ENCODE measurements at places on chromosomes 7 and 10.

- DNase-seq, result no peak
Observed at GRCh38 chr10:44424957-44425356, 40.1 kb upstream of the CXCL12 start.

GRCh38 chr7:33716581-33717477 is 188.5 kb upstream of the BMPER start:
- DNase-seq, result no peak

- DNase-seq, result no peak
Observed at GRCh38 chr10:28331841-28332240, 29.0 kb upstream of the MPP7 start.

DNA sequence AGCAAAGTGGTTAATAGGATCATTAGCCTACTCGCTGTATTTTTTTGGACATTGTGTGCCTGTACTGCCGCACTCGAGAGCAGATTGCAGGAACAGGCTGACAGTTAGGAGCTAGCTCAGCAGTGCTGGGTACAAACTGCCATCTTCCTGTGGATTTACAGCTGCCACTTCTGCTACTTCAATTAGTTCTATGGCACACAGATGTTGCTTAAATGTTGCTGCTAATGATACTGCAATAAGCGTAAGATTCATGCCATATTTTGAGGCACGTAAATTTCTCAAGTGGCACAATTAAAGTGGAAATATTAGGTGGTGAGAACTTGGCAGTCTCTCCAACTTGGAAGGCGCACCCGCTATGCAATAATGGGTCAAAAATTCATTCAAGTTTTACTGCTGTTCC is 171.9 kb downstream of the EBF3 start:
- no peak for DNase-seq

DNA sequence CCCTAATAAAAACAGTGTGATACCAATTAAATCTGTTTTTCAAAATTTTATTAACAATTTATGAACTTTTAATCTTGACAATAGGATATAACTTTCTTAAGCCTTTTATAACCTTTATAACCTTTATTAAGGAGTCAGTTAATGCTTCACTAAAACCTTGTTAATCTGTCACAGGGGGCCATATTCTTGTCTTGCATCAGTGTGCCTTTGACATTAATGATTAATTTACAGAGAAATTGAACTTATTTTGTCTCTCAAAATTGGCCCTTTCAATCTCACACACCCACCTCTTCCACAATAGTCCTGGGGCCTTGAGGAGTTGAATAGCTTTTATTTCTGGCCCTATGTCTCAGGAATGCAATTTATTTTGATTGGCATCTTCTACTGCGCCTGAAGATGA is 68.5 kb downstream of the AKR1C4 start:
- no peak for DNase-seq

- DNase-seq, result no peak
Observed at GRCh38 chr7:46515844-46516590, 594.9 kb upstream of the IGFBP3 start.

GRCh38 chr7:5093948-5094347 is 48.3 kb downstream of the RBAK start:
- no peak for DNase-seq

GRCh38 chr7:145928937-145929336 is 187.7 kb upstream of the CNTNAP2 start:
- no peak for DNase-seq

DNA sequence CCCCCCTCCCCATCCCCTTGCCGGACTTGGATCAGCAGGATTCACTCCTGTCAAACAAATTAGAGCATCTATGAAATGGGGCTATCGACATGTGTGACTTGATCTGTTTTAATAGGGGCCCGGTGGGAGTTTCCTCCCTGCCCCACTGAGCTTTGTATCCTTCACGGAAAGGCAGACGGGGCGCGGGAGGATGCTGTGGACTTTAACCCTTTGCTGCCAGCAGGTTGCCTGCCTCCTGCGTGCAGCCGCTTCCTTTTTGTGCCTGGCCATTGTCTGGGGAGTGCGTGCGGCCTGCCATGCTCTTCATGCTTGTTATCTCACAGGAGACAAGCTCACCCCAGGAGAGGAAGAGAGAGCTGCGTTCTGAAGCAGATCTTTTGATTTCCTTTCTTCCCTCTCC is 512.8 kb upstream of the GALNT17 start:
- no peak for DNase-seq

DNA sequence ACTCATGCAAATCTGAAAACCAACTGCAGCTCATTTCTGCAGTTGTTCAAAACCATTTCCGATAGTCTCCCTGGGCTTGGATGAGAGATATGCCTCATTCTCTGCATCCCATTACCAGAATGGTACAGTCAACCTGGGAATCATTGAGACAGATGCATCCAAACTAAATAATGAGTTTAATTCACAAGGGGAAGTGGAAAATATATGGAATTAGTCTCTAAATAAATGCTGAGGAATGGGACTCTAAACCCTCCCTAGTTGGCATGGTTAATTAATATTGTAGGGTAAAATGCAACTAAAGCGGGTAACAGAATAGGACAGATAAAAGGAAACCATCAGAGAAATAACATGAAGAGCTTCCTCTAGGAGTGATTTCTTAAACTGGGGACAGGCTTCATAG is 118.9 kb downstream of the AMPH start:
- DNase-seq, result no peak

GRCh38 chr7:137882261-137882668 is 35.5 kb upstream of the DGKI start:
- no peak for DNase-seq

DNA sequence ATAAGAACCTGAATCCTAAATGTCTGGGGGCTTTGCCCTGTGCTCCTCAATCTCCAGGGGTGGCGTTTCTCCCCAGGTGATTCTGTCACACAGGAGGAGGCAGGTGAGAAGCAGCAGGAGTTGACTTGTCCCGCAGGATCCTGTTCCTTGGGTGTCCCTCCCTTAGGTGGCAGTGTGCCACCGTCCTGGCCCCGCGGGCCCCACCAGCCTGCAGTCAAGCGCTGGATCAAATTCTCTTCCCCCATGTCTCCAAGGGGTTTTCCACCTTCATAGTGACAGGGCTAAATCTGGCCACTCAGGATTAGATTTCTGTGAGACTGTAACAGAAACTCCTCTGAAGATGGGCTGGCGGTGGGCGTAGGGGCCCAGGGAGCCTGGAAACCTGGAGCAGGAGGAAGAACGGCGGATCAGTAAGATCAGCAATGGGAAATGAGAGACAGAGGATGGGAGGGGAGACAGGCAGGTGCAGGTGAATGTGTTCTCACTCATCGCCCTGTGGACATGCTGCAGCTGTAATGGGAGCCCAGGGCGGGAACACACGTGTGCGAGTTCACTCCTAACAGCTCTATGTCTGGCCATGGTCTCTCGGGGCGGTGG is 329.2 kb upstream of the COBL start:
- no peak for DNase-seq

- no peak for DNase-seq
Observed at GRCh38 chr7:148735141-148735540, 36.4 kb downstream of the CUL1 start.

- DNase-seq, result no peak
Observed at GRCh38 chr7:44765579-44766415, 17.1 kb downstream of the ZMIZ2 start.

- DNase-seq, result no peak
Observed at GRCh38 chr10:86303626-86304025, 63.0 kb downstream of the GRID1 start.

- no peak for DNase-seq
Observed at GRCh38 chr10:47224546-47225218, 75.3 kb upstream of the GDF10 start.

DNA sequence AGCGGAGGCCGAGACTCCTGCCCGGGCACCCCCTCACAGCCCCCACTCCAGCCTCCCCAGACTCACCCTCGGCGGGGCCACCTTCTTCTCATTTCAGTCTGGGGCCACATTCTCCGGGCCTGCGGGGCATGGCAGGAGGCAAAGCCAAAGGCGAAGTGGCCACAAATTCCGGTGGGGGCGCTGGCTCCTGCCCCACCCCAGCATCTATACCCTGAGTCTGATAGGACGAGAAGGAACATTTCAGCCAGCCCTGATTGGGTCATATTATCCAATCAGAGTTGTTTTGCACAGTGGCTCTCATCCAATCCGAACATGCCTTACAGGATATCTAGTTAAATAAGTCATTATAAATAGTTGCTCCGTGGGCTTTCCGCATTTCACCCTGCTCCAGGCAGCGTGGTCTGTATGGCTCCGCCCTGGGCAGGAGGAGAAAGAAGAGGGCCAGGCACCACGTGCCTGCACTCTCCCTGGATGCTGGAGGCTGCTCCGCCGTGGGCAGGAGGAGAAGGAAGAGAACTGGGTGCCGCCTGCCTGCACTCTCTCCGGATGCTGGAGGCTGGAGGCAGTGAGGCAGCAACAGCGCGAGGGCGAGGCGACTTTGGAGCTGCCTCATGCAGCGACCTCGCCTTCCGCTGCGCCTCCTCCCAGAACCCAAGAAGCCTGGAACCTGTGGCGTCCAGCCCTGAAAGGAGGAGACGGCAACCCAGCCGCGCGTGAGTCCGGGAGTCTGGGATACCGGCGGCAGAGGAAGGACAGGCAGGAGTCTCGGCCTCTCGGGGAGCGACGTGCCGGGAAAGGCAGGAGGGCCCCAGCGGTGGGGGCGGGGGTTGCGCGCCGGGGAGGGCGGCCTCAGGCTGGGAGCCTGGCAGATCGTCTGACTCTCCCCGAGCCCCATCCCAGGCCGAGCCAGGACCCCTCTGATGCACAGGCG is 162.9 kb downstream of the ZNF33B start:
- DNase-seq, result no peak

GRCh38 chr10:49598164-49598856 is 11.8 kb upstream of the SLC18A3 start:
- no peak for DNase-seq

DNA sequence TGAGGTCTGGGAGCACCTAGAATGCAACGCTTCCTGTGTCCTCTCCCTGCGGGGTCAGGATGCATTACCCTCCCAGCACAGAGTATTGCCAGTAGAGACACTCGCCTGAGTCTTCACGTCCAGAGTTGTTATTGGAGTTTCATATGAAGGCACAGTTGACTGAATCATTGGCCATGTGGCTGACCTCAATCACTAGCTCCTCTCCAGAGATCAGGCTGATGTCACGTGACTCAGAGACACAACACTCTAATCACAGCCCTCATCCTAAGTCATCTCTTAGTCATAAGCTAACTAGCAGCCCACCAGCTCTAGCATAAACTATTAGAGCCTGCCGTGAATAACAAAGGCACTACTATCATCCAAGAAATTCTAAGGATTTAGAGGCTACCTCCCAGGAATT is 107.8 kb downstream of the HECW1 start:
- DNase-seq, result no peak

DNA sequence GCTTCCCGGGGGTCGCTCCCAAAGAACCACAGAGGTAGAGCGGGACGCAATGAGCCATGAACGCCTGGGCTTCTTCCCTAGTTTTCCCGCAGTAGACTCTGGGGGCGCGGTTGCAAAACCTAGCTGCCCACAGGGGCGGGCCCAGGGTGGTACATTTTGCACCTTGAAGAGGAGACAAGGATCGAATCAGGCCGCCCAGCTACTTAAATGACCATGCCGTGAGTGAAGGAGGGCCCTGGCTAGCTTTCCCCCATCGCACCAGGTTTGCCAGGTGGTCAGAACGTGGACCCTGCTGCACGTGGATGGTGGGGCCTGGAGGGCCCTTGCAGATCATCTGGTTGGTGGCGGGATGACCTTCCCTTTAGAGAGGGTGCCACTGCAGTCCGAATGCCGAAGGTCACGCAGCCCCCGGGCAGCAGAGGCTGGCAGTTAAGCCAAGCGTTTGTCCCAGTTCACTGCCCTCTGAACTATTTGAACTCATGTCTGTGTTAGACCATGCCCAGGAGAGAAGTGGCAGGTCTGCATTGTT is 604 bp upstream of the SHTN1 start:
- DNase-seq, result no peak

GRCh38 chr7:114263219-114263618 is 151.4 kb upstream of the FOXP2 start:
- DNase-seq, result no peak

- no peak for DNase-seq
Observed at GRCh38 chr10:89073719-89074118, 83.1 kb downstream of the FAS start.

GRCh38 chr7:114718861-114719260 is 203.0 kb upstream of the MDFIC start:
- DNase-seq, result no peak

DNA sequence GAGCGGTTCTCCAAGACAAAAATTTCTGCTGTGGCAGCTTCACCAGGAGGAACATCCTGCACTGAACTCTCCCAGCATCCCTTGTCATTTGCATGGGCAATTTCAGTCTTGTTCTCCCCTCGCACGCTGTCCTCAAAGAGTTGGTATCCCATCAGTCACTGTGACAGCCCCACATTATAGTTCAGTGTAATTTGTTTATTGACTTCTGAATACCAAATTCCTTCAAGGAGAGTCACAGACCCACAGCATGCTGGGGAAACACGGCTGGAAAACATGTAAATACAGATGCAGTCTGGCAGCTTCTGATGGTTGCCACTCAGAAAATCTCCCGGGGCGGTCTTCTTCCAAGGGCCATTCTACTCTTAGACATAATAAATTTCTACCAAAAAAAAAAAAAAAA is 151.0 kb upstream of the NEBL start:
- no peak for DNase-seq

- no peak for DNase-seq
Observed at GRCh38 chr7:71442492-71443190, 310.7 kb downstream of the GALNT17 start.

- no peak for DNase-seq
Observed at GRCh38 chr7:50307368-50308032, 3.0 kb downstream of the IKZF1 start.

- DNase-seq, result no peak
Observed at GRCh38 chr10:49356944-49357343, 38.9 kb downstream of the DRGX start.

DNA sequence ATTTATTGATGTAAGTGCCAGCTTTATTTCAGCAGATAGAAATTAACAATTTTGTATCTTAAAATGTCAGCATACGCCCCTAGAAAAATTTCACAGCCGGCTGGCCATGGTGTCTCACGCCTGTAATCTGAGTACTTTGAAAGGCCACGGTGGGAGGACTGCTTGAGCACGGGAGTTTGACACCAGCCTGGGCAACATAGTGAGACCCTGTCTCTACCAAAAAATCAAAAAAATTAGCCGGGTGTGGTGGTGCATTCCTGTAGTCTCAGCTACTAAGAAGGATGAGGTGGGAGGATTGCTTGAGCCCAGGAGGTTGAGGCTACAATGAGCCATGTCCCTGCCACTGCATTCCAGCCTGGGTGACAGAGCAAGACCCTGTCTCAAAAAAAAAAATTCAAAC is 14.1 kb downstream of the GTF2I start:
- no peak for DNase-seq

DNA sequence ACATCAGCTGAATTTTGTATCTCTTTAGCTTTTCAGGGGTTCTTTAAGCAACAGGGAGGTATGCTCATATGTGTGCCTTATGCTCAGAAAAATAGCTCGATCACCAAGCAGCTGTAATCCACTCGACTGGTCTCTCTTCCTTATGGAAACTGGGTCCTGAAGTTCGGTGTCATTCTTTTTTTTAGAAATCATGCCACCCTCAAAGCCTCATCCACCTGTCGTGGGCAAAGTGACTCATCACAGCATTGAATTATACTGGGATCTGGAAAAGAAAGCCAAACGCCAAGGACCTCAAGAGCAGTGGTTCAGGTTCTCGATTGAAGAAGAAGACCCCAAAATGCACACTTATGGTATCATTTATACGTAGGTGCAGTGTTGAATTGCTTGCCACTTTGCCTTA is 83.6 kb downstream of the FANK1 start:
- no peak for DNase-seq

Measured in stimulated activated CD4-positive, alpha-beta T cell treated with anti-CD3 and anti-CD28 coated beads, TNF-alpha, amount 100 ng/mL, for 48 hours (primary cell).